ENCODE measurements at places on chromosomes 16 and 17.
A peak's percentile ranks its signal among the peaks of the same experiment; 100 is the strongest.

- DNase-seq = no peak
These were observed 222.2 kb downstream of the PARN start for GRCh38 chr16:14407786-14408399.

DNA sequence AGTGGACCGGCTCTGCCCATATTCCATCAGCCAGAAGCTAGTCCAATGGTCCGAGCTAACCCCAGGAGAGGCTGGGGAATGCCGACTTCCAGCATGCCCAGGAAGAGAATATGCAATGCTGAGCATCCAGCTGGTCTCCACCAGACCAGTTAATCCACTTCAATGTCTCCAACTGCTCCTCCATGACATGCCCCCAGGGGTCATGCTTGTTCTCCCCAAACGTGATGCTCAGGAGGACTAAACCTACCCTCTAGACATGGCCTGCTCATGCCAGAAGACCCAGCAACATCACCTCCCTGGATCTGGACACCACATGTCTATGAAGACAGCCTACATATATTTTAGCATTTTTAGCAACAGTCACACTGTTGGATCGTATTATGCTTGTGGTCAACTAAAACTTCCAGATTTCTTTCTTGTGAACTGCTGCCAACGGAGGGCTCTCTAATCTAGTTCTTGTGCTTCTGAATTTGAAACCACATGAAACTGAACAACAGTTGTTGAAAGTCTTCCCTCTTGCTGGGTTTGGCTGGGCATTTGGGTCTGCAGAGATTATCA lies 245.1 kb downstream of the SOX9 start:
- DNase-seq = no peak

DNA sequence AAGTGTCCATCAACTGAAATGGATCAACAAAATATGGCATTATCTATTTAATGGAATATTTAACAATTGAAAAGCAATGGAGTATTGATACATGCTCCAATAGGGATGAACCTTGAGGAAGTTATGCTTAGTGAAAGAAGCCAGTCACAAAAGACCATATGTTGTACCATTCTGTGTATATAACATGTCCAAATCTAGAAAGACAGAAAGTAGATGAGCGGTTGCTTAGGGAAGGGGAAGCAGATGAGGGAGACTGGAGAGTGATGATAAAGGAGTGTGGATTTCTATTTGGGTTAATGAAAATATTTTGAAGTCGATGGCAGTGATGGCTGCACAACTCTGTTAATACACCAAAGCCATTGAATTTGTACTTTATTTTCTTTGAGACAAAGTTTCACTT lies 8.5 kb upstream of the ERN1 start:
- no peak for DNase-seq

DNA sequence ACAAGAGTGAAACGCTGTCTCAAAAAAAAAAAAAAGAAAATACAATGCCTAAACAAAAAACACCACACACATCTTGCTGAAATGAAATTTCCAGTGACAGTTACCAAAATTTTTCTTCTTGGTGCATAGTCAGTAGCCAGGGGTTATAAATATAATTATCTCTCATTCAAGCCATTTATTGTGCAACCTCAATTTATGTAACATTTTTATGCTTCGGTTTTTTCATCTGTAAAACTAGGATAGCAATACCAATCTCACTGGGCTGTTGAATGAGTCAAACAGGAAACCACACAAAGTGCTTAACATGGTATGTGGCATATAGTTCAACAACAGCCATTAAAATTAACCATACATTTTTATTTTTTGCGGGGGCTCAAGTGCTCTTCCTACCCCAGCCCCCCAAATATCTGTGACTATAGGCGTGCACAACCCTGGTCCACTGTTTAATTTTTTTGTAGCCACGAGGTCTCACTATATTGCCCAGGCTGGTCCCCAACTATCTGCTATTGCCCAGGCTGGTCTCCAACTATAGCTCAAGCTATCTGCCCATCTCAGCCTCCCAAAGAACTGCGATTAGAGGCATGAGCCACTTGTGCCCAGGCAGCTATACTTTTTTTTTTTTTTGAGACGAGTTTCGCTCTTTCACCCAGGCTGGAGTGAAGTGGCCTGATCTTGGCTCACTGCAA lies 2.6 kb downstream of the COG4 start:
- peak; percentile 91 for DNase-seq

GRCh38 chr16:8935989-8936388 lies 27.7 kb downstream of the USP7 start:
- DNase-seq = peak; percentile 35

GRCh38 chr16:65959983-65960382 lies 406.5 kb upstream of the CDH5 start:
- no peak for DNase-seq

DNA sequence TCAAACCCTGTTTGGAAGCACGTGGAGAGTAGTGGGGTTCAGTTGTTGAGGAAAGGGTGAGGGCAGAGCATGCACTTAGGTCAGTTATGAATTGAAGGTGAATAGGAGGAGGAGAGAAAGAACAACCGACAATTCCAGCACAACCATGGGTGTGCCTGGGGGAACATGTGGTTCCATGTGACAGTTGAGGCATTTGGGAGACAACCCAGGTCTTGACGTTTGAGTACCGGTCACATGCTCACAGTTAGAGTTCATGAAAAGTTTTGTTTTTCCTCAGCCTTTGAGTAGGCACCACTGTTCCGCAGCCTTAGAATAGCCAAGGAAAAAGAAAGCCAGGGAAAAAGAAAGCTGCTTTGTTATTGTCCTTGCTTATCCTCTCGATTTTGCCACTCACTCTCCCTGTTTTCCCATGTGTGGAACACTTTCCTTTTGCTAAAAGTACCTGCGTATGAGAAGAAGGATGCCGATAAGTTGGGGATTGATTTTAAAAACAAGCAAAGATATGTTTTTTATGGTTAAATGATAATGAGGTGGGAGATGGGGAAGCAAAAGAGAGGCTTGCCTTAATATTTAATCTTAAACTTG lies 25.6 kb upstream of the ABCC11 start:
- no peak for DNase-seq

DNA sequence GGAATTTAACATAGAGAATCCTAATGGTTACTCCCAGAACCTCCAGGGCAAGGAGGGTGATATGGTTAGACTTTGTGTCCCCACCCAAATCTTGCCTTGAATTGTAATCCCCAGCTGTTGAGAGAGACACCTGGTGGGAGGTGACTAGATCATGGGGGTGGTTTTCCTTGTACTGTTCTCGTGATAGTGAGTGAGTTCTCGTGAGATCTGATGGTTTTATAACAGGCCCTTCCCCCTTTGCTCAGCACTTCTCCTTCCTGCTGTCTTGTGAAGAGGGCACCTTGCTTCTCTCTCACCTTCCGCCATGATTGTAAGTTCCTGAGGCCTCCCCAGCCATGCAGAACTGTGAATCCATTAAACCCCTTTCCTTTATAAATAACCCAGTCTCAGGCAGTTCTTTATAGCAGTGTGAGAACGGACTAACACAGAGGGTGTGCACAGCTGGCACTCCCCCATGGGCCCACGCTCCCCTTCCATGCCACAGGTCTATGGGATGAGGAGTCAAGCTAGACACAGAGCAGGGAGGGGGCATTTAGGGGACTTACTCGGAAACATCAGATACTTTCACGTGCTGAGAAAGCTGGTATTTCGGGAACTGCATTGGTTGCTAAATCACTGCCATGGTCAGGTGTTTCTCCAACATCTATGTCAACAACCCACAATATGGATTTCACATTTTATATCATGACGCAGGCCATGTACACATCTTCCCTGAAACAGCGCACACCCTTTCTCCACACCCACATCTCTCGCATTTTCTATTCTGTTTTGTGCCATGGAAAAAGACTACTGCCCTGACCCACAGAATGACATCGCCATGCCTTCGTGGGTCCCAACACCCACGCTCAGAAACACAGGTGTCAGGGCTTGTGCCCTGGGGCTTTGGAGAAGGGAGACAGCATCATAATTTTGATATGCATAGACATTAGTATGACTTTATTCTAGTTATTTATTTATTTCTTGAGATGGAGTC lies 199.1 kb upstream of the GSE1 start:
- no peak for DNase-seq

- no peak for DNase-seq
These were observed 22.1 kb downstream of the GALNS start for GRCh38 chr16:88834670-88835069.

DNA sequence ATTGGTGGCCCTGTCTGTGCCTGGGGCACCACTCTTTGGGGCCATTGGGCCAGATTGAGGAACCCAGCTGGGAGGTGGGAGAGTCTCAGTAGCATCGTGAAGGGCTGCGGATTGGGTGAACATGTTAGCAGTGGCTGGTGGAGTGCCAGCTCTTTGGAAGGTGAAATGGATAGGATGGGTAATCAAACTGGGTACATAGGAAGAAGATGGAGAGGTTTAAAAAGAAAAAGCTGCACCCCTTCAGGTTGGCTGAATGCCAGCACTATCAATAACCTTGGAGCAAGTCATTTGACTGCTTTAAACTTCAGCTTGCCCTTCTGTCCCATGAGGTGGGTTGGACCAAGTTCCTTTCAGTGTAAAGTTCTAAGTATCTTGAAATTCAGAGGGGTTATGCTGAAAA lies 95.0 kb downstream of the RPTOR start:
- peak; percentile 10 for DNase-seq

DNA sequence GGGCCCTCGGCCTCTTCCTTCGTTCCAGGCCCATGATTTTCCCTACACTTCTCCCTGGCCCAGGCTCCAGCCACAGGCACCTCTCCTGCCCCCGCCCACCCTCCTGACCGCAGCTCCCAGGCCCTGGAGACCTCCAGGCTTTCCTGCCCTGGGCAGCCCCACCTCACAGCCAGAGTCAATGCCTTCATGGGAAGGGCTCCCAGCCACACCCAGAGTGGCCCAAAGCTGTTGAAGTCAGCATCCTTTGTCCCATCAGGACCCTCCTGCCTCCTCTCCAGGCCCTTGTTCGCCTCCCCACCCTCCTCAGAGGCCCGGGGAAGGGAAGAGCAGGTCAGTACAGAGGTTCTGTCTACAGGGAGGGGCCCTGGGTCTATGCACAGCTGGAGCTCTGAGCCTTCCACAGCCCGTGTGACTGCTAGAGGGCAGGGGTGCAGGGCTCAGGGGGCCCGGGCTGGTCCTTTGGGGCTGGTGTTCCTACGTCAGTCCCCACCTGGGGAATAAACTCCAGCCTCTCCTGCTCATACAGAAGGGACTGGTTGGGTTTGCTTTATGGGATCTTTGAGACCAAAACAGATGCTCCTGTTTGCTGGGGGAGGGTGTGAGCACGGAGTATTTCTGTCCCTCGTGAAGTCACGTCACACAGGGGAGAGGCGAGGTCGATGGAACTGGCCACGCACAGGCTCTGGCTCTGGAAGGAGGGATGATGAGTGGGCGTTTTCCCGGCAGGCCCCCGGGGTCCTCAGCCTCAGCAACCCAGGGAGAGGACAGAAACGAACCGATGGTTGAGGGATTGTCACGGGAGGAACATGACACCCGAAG lies 20.3 kb downstream of the TRARG1 start:
- no peak for DNase-seq

- DNase-seq = no peak
These were observed 128.6 kb downstream of the IRF8 start for GRCh38 chr16:86027373-86028126.

DNA sequence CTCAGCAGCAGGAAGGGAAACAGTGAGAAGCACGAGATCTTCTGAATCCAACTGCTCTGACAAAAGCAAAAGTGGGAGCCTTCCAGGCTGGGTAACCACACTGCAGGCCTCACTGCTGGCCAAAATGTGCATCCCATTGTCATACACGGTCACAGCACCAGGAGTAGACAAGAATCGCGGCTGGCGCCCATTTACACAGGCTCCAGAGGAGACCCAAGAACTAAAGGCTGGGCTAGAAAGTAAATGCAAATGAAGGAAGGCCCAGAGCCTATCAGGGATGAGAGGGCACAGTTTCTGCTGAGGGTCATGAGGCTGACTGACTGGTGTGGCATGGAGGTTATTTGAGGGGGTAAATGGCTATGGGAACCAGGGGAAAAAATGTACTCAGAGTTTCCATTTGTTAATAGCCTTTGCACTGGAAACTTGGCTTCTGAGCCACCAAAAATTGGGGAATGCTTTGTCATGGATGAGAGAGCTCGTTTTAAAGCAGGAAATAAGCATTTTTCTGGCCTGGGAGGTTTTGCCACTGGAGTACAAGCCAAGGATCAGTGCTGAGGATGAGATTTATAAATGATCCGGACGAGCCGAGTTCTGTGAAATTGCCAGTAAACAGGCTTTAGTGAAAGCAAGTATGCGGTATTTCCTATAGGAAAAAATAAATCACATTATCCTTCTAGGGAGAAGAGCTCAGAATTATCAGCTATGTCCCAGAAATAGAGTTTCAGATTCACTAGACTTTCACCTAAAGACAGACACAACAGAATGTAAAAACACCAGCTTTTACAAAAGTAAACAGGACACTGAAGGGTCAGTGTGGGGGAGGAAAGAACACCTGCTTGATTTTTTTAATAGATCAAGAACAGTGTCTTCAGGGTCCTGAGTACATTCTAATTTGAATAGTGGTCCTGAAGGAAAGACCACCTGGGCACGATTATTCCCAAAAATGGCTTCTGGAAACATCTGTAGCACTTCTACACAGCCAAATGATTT lies 66.9 kb upstream of the GSG1L start:
- no peak for DNase-seq

DNA sequence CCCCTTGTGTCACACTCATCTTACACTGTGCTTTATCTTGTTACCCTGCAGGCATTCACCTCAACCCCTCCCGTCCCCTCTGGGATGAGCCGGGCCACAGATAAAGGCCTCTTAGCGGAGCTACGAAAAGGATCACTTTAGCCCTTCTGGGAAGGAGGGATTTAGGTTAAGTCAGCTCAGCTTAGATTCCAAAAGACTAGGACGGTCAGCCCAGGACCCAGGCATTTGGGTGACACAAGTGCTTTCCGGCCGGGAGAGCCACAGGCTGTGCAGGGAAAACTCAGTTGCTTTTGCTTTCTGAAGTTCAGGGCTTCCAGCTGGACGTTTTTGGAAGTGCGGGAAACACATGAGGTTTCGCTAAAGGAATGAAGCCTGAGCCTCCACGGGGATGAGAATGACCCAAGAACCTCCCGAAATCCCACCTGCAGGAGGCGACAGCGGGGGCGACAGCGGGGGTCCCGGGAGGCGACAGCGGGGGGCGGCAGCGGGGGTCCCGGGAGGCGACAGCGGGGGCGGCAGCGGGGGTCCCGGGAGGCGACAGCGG lies 11.6 kb upstream of the METRNL start:
- DNase-seq = no peak

- peak; percentile 43 for DNase-seq
These were observed 862 bp downstream of the DCAKD start for GRCh38 chr17:45050481-45051059.

DNA sequence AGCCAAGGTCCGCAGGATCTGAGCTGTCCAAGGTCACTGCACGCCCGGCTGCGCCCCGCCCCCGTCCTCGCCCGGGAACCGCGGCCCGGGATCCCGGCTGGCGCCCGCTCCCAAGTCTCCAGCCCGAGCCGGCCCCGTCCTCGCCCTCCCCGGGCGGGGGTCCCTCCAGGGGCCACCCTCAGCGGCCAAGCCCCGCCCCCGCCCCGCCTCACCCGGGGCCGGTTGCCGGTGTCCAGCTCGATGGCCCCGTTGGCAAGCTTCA lies 216 bp downstream of the VPS9D1 start:
- DNase-seq = no peak

GRCh38 chr16:85462714-85463611 lies 150.2 kb upstream of the GSE1 start:
- DNase-seq = no peak

Measured in hematopoietic multipotent progenitor cell treated with erythropoietin and hydrocortisone succinate and interleukin-3 and kit ligand, for 8 days (in vitro differentiated cells).